ENCODE measurements at places on chromosomes 7 and 10.
A peak's percentile ranks its signal among the peaks of the same experiment; 100 is the strongest.

- no peak for DNase-seq
These were observed 73.4 kb downstream of the SGMS1 start for GRCh38 chr10:50550291-50550839.

DNA sequence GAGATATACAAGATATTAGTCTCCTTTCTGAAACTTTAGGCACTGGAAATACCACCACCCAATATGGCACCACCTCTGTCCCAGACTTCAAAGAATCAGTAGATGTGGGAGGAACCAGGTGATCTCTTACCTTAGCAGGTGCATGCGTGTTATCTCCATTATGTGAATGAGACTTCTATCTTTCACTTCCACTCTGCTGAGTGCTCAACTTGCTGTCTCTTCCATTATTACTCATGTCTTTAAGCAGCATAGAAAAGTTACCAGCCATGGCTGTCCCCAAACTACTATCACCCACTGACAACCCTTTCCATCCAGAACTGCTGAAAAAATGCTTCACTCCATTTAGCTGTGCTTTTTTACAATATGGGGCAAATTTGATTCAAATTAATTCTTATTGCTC is 101.5 kb upstream of the PRSS1 start:
- DNase-seq: no peak

DNA sequence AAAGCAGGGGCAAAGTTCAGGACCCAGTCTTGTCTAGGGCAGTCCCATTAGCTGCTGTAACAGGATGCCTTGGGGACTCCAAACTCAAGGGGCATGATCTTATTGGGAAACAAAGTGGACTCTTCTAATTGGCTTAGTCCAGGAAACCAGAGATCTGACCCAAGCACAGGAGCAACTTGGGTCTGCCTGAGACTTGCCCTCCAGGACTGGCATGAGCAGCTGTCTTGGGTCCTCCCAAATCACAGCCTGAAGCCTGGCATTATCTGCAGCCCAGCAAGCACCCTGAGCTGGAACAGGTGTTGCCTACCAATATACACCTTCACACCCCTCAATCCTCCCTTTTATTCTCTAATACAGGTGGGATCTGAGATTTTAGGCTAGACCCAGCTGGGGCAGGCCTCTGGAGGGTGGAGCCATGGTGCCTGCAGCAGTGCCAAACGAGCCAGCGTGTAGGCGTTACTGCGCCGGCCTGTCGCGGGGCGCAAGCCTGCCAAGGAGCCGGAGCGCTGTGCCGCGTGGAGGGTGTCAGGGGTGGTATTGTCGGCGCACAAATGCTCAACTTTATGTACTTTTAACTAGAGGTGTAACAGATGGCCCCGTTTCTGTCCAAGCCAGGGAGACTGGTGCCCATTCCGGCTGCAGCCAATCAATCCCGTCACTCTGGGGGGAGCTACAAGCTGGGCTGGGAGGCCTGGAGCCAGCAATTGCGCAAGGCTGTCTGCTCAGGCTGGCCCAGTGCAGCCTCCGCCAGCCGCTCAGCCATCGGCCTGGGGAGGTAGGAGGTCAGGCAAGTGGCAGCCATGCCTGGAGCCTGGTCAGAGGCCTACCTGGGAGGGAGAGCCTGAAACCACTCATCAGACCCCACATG is 12.8 kb upstream of the LBX1 start:
- DNase-seq: no peak

DNA sequence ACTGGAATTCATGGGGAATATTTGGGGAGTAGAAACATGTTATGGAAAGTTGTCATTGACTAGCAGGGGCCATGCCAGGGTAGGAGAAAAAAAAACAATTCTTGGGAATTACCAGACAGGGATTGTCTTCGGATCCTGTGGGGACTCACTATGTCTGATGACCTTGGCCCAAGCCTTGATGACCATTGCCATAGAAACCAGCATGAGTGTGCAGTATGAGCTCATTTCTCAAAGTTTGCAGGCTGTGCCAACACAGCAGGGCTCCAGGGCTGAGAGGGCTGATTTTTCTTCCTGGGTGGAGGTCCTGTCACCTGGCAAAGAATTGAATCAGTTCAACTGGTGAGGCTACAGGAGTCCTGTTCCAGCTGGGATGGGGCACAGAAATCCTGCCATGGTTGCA is 198.3 kb downstream of the ADRA2A start:
- no peak for DNase-seq

DNA sequence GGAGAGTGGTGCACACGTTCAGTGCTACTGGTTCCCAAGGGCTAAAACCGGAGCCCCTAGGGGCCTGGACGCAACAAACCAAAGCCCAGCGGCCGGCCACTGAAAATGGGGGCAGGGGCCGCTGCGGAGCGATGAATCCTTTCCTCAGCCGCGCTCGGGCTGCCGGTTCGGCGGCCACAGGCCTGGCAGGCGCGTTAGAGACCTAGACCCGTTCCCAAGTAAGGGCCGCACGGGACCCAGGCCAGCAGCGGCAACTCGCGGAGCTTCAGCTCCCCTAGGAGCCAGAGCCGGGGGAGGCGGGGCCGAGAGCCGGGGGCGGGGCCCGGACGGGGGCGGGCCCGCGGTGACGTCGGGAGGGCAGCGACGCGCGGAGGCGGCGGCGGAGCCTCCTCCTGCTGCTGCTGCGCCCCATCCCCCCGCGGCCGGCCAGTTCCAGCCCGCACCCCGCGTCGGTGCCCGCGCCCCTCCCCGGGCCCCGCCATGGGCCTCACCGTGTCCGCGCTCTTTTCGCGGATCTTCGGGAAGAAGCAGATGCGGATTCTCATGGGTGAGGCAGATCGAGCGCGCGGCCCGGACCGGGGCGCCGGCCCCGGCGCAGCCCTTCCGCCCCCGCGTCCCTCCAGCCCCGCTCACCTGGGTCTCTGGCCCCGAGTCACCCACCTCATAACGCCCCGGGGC is at the start of gene ARF5:
Gene ARF5, plus strand, starts transcription at position 393 of the 678 bp plus-strand sequence. Its CDS starts 88 bp downstream, at position 481.
- peak; percentile 75 for DNase-seq

- peak; percentile 79 for DNase-seq
These were observed at the start of gene JAZF1 for GRCh38 chr7:28180364-28181147. TSS of gene JAZF1 (minus strand) at chr7:28180795.

- DNase-seq: no peak
These were observed 266.0 kb upstream of the PITRM1 start for GRCh38 chr10:3438606-3439005.

DNA sequence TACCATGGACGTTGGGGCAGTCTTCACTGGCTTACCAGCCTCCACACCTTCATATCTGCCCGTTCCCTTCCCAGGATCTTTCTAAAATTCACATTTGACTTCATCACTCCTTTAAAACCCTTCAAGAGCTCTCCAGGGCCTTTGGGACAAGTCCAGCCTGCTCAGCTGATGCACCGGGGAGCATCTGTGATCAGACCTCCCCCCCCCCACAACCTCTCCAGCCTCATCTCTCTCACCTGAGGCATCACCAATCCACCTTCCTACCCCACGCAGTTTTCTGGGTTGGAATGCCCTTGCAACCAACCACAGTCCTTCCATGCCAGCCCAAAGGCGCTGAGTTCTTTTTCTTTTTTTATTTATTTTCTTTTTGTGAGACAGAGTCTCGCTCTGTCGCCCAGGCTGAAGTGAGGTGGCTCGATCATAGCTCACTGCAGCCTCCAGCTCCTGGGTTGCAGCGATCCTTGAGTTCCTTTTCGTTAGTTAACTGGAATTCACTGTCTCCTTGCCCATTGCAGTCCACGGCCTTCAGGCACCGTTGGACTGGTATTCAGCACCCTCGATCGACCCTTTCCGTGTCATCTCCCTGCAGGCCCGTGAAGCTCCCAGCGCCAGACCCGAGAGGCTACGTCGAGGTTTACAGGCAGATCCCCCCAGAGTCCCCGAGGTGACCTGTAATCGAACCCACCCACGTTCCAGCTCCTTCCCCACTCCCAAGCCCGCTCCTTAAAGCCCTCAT is 654 bp downstream of the ALKBH4 start:
- DNase-seq: no peak

DNA sequence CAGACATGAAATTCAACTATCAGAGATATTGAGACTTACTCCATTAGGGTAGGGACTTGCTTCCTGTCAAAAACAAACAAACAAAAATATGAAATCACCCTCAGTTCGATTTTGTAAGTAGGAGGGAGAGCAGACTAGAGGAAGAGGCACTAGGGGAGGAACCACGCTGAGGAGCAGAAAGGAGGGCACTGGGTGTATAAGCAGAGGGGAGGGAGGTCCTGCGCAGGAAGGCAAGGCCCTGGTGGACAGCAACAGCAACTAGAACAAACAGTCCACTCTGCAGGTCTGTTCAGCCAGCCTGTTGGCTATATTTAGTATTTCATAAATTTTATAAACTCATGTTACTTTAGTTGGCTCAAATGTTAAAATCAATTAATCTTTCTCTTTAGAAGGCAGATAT is 937.1 kb upstream of the C7orf33 start:
- DNase-seq: no peak

GRCh38 chr7:30065746-30066145 is 37.5 kb downstream of the PLEKHA8 start:
- DNase-seq: no peak

- DNase-seq: no peak
These were observed 73.0 kb downstream of the ADCY1 start for GRCh38 chr7:45646996-45647825.

- DNase-seq: no peak
These were observed 80.3 kb downstream of the WDR11 start for GRCh38 chr10:120931423-120931822.

DNA sequence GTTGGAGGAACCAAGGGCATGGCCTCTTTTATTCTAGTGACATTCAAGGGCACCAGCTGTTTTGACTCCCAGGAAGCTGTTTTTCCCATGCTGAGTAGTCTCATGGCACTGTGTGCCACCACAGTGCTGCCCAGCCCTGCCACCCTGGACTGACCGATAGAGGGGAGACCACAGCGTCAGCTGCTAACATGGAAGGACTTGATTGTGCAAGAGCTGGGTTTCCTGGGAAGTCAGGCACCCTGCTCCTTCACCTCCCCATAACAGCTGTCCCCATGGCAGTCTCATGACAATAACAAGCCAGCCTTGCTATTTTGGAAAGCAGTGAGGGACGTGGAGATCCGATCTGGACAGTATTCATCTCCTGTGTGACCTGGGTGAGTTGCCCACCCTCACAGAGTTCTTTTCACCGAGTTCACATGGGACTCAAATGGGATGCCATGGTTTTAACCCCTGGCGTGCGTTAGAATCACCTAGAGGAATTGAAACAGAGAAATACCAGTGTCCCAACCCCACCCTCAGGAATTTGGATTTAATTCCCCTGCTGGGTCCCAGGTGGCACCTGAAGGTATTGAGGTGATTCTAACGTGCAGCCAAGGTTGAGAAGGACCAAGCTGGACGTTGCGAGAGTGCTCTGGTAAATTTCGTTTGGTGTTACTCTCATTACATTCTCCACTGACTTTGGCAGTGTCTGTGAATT is 174.8 kb downstream of the CELF2 start:
- no peak for DNase-seq

GRCh38 chr10:58746474-58747185 is 234.0 kb downstream of the BICC1 start:
- DNase-seq: no peak

- peak; percentile 22 for DNase-seq
These were observed 32.4 kb upstream of the VKORC1L1 start for GRCh38 chr7:65840446-65840845.

DNA sequence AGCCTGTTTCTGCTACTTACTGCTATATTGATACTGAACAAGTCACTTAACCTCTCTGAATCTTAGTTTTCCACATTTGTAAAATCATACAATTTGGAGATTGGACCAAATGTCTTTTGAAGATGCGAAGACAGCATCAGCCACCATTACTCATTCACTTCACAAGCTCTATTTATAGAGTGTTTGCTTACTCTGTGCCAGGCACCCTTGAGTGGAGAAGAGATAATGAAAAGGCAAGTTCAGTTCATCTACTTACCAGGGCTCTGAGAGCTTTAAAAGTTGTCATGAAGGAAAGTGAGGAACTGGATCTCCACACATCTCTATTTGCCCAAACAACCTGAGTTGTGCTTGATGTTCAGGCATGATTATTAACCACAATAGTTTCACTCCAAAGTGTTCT is 277.5 kb downstream of the CSTF2T start:
- no peak for DNase-seq

DNA sequence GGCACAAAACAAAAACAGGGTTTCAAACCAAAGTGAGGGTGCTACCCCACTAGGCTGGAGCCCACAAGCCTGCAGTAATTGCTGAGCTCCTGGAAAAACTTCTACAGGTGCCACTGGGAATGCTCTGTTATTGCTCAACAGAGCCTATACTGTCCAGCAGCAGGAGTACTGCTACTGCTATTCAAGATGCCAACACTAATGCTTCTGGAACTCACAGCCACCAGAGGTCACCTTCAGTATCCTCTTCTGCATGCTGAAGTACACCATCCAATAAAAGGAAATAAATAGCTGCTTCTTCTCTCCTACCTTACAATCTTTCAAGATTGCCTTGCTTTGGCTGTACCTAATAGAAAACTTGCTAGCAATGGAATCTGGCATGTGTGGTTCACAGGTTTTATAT is 222.0 kb downstream of the LRRN3 start:
- no peak for DNase-seq

DNA sequence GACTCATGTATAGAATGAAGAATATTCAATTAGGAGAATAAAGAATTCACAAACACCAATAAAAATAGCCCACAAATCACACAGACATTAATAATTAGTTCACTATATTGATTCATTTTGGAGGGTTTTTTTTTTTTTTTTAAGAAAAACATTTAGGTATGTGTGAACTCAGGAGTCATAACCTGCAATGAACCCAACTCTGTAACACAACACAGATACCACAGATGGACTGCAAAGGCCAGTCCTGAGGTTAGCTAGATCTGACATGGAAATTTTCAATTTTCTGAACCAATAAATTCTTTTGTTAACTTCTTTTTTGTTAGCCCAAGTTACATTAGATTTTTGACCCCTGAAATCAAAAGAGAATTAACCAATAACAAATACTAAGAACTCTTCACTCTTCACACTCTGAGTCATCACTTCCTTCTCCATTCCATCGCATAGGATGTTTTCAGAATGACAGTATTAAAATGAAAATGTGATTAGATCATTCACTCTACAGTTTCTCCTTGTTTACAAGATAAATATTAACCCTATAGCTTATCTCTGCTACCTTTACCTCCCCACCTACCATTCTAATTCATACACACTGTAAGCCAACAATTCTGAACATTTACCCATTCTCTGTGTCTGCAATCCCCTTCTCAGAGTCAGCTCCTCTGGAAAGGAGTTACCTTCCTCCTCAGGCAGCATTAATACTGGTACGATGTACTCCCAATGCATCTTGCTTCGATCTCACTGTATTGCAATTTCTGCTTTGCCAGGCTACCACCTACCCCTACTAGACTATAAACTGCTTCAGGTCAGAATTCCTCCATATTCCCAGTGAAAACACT is 141.5 kb downstream of the LRRN3 start:
- DNase-seq: no peak

GRCh38 chr7:3277604-3278572 is 23.2 kb upstream of the SDK1 start:
- peak; percentile 52 for DNase-seq

- DNase-seq: no peak
These were observed 20.5 kb downstream of the PON3 start for GRCh38 chr7:95375591-95376257.

GRCh38 chr7:43784030-43784584 is 25.6 kb downstream of the BLVRA start:
- no peak for DNase-seq

GRCh38 chr10:47224546-47225218 is 75.3 kb upstream of the GDF10 start:
- no peak for DNase-seq
